Stimulated activated CD4-positive, alpha-beta T cell treated with anti-CD3 and anti-CD28 coated beads, Interleukin-15, amount 100 ng/mL, for 1 hour (primary cell): ENCODE measurements at places on chromosomes 12 and 14.

DNA sequence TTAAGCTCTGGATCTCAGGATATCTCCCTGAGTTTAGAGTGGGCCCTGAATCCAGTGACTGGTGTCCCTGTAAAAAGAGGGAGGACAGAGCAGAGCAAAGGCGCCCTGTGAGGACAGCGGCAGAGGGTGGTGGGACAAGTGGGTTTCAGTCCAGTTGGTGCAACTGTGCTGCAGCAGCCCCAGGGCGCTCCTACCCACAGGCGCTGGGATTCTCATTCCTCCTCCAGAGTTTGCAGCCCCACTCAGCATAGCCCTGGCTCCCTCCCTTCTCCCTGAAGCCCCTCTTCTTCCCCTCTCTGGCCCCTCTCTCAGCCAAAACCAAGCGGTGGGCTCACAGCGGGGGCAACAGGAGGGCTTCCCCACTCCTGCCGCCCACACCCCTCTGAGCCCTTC, 1.6 kb downstream of the TMEM179 start:
- DNase-seq = no peak

GRCh38 chr14:72909163-72909562, 15.3 kb upstream of the DPF3 start:
- no peak for DNase-seq

DNA sequence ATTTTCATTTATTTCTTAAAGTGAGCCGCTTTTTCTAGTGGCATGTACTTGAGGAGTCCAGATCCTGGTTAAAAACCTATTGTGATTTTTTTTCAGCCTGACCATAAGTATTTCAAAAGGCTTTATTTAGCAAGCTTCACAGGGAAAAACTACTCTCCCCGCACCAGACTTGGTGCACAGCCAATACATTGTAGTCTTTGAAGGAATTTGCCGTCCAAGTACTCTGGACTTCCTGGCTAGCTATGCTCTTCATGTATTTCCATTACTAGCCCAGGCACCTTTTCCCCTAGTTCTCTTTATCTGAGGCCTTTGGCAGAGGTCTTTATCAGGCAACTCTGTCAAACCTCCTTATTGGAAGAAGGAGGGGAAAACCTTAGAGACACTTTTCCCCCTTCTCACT, 234.7 kb downstream of the CCDC91 start:
- DNase-seq = no peak

DNA sequence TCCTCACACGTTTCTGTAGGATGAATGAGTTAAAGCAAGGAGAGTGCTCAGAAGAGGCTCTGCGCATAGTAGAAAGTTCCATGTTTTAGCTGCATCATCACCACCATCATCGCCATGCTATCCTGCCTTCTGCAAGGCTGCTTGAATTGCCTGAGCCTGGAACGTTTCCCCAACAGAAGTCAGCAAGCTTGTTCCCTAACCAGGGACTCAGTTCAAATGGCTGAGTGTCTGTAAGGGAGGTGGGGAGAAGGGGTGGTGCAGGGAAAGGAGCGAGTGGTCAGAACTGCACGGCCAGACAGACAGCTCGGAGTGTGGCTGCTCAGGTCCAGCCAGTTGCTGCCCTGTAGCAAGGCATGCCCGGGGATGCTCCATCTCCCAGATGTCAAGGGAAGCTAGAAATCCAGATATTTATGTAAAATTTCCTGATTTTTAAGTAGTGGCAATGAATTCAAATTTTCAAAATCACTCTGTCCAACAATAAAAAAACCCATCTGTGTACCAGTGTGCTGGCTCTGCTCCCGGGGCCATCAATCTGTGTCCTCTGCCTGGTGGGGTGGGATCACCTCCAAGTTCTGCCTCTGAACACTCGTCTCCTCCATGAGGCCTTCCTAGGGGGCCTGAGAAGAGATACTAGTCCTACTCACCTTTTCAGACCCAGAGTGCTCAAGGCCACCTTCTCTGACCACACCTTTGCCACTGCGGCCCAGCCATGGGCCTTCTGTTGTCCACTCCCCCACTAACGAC, 162.7 kb downstream of the FOXN3 start:
- DNase-seq = no peak

DNA sequence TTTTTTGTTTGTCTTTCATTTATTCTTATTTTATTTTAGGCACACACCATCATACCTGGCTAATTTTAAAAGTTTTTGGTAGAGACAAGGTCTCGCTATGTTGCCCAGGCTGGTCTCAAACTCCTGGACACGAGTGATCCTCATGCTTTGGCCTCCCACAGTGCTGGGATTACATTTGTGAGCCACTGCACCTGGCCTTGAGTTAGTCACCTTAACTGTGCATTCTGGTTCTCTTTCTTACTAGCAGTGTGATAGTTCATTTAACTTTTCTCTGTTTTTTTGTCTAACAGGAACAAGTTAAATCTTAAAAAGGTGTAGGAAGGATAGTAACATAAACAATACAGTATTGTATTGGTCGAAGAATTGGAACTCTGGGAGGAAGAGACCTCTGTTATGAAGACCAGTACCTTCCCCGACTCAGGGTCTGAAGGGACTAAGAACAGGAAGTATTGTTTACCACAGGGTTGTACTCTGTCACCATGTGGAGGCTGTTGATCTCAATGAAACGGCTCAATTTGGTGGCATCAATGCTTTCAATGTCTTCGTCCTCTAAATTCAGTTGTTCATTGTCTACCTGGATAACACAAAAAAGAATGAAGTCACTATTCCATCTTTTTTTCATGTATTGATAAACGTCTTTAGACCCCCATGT, 17.7 kb downstream of the ERP27 start:
- DNase-seq = no peak

- DNase-seq = no peak
Measured at GRCh38 chr12:15116086-15116485, 105.1 kb downstream of the RERG start.
